ENCODE measurements at places on chromosomes 3 and 15.

GRCh38 chr15:37572401-37572800 is 362.0 kb upstream of the TMCO5A start:
- DNase-seq, result peak; percentile 33

- DNase-seq, result peak; percentile 52
Observed at GRCh38 chr3:128068156-128068620, 16.0 kb downstream of the SEC61A1 start.

DNA sequence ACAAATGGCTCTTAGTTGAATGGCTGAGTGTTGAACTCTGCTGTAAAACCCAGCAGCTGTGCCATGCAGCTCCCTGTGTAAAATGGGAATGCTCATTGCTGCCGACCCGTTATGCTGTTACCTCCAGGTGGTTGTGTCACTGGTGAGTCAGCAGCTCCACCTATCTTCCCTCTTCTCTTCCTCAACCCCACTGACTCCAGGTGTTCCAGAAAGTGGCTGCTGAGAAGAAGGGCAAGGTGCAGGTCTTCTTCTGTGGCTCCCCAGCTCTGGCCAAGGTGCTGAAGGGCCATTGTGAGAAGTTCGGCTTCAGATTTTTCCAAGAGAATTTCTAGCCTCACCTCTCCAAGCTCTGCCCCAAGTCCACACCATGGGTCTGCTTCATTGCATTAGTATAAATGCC is 41.9 kb downstream of the NOX5 start:
- no peak for DNase-seq

GRCh38 chr3:188301147-188301546 is 147.2 kb downstream of the LPP start:
- no peak for DNase-seq

- no peak for DNase-seq
Observed at GRCh38 chr3:124266487-124266886, 274.6 kb upstream of the ROPN1 start.

DNA sequence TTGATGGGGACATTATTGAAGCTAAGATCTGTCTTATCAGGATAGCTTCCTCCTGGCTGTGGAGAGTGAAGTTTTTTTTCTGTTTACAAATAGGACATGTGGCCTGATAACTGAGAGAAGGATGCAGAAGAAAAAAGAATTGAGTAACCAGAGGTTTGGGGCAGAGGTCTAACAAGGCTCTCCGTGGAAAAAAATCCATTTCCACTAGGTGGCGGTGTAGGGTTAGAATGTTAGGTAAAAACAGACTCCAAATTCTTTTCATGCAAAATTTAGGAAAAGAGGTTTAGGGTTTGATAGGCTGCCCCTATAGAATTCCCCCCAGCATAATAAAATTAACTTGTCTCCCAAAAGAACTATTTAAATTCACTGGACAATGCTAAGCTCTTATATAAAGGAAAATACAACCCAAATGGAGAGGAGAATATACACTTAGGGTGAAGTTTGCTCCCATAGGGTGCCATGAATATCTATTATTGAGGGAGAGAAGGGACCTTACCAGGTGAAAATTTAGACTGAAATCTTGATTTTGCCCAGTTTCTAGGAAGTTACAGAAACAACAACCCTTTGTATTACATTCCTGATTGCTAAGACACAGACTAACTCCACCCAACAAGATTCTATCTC is 1560.4 kb downstream of the OTOL1 start:
- peak; percentile 39 for DNase-seq

DNA sequence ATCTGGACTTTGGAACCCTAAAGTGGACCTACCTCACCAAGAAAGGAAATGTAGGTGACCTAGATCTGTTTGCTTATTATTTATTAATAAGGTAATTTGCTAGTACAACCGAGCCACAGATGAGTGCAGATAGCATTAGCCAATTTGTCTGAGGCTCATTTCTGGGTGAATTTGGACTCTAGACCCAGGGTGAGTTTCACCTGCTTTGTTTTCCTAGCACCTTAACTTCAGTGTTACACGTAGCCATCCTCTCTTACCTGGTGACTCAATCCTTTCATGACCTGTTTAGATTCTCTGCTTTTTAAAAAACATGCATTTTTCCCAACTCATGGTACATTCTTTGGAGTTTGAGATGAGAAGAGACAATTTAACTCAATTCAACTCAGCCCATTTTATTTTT is 33.5 kb upstream of the KPNA4 start:
- DNase-seq, result no peak
